Progenitor cell of endocrine pancreas (in vitro differentiated cells): ENCODE measurements at places on chromosomes 2 and 18.

DNA sequence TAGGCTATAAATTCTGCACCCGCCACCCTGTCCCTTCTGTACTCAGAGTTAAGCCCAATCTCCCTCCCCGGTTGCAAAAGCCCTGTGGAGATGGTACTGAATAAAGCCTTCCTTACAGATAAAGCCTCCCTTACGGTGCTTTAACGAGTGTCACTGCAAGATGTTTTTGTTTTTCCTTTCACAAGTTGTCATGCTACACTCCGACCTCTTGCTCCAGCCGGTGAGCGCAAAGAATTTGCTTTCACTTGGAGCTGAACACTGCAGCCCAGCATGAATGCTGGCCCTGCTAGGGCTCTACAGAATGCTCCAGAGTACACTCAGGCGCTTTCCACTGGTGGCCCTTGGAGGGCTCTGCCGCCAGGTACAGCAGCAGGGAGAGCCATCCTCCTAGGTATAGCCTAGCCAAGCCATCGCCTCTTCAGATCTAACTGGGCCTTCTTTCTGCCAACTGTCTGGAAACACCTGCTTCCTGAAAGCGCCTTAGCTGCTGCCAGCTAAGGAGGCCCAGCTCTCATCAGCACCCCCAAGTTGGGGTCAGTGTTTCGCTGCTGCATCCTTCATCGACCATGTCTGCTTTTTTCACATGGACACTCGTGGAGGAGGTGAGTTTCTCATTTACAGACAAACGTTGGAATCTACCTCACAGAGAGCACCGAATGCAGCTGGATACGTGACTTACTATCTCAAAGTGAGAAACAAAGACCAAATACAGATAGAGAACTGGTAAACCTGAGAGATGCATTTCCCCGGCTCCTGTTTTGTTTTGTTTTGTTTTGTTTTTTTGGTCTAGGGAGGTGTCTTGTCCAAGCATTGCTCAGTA lies 13.4 kb upstream of the CREG2 start:
- no peak for DNase-seq

DNA sequence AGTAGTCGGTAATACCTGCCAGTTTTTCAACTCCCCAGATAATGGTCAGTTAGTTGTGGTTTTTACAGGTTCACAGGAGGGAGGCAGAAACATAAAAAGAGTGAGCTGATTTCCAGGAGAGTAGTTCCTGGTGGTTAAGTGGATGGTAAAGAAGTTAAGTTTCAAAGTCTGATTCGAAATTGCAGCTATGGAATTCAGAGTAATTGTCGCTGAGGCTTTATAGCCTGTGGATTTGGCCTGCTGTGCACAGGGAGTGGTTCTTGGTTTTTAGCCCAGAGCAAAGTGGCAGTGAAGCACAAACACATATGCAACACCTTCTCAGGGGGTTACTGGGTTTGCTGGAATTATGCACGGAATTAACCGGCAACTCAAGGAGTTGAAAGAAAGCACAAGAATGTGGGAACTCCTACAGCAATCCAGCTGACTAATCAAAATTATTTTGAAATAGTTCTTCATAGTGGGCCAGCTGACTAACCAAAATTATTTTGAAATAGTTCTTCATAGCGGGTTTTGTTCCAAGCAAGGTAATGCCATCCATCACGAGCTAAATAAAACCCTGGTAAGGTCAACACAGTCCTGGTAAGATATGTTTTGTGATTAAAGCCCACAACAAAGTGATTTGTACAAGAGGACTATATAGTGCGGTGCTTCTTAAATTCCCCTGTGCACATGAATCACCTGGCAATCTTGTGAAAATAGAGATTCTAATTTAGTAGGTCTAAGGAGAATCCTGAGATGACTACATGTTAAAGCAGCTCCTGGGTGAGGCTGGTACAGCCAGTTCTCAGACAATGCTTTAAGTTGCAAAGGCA lies 94.4 kb downstream of the SGPP2 start:
- no peak for DNase-seq

- no peak for DNase-seq
Observed at GRCh38 chr2:189116979-189117378, 62.6 kb downstream of the COL5A2 start.

- no peak for DNase-seq
Observed at GRCh38 chr2:45902781-45903375, 251.4 kb downstream of the PRKCE start.

GRCh38 chr2:27522400-27522945 lies 25.8 kb downstream of the GCKR start:
- DNase-seq, result no peak

DNA sequence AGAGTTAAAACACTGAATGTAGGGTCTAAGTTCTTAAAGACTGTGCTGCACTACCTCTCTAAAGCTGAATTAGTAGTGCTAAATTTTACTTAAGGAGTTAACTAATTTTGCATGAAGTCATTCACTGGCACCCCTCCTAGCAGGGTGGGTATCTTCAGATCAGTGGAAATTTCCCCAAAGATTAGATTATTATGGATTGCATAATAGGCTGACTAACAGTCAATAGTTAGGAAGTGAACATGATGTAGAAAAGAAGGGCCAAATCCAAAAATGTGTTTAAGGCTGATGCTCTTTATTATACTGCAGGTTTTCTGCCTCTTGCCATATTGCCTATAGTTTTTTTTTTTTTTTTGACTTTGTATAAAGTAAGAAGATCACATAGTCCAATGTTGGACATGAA lies 5.2 kb downstream of the ZNF638 start:
- no peak for DNase-seq
